ENCODE measurements at places on chromosomes 6 and 20.

DNA sequence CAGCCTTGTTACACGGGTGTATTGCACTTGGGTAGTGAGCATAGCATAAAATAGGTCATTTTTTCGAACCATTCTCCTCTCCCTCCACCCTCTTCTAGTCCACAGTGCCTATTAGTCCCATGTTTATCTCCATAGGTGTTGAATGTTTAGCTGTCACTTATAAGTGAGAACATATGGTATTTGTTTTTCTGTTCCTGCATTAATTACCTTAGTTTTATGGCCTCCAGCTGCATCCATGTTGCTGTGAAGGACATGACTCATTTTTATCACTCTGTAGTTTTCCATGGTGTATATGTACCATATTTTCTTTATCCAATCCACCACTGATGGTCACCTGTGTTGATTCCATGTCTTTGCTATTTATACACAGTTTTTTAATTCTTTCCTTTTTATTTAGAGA is 889.5 kb downstream of the EYS start:
- no peak for DNase-seq

- DNase-seq = no peak
Observed at GRCh38 chr6:122694075-122694474, 83.9 kb downstream of the PKIB start.

GRCh38 chr6:40710626-40711330 is 123.6 kb upstream of the LRFN2 start:
- no peak for DNase-seq

GRCh38 chr6:144601221-144601620 is 316.1 kb downstream of the UTRN start:
- no peak for DNase-seq

GRCh38 chr6:88669475-88669874 is 293.9 kb downstream of the RNGTT start:
- DNase-seq = no peak

DNA sequence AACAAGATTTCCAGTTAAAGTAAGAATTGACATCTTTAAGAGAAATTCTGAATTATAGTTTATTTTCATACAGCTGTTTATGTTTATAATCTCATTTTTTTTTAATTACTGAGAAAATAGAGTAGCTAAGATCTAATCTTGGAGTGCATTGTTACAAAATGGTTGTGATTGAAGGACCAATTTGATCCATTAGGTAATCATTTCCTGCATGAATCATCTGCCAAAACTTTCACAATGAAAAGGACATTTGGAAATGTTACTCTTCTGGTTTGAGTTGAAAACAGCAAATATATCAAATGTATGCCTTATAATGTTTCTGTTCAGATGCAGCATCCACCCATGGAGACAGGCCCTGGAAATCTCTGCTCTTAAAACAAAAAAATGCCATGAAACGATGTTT is 19.0 kb downstream of the TUBB2A start:
- no peak for DNase-seq
